Stimulated activated CD8-positive, alpha-beta memory T cell treated with anti-CD3 and anti-CD28 coated beads, Interleukin-7, amount 100 ng/mL, for 4 hours (primary cell): ENCODE measurements at places on chromosomes 12 and 14.

DNA sequence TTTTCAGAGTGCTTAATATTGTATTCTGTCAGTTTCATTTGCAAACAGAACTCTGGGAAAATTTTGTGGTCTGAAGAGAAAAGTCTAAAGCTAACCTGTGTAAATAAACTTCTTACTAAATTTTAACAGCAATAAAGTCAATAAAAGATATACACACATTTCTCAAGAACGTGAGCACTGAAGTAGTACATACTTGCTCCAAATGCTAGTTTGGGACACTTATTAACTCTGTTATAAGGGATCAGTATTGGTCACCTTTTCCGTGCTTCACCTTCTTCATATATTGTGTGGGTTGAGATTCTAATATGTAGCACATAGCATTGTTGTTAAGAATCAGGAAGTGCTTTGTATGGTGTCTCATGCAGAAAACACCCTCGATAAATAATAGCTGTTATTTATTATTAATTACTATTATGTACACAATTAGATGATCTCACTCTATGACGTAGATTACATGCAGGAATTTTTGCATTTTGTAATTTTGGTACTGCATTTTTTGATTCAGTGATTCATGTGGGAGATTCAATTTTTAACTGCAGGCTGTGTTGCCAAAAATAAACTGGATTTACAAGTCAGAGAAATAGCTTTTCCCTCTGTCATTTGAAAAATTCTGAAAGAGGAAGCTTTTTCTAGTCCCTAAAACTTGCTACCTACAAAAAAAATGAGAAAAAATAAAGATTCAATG is 300.9 kb downstream of the ACSS3 start:
- DNase-seq, result no peak

- no peak for DNase-seq
These were observed 70.8 kb upstream of the TMCC3 start for GRCh38 chr12:94721173-94721572.

DNA sequence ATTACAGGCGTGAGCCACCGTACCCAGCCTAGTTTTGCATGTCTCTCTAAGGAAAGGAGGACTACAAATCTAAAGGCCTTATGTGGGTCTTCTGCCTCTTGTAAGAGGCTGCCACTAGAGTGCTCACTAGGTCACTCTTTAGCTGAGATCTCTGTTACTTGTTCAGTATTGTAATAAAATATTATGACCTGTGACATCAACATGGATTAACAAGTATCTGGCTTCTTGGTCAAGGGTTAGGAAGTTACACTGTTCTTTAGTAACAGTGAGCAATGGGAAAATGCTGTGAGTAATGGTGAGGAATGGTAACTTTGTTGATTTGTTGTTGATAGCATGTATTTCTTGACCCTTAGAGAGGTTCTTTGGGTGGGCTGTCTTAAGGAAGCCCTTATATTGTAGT is 50.5 kb downstream of the ERC1 start:
- DNase-seq, result no peak

DNA sequence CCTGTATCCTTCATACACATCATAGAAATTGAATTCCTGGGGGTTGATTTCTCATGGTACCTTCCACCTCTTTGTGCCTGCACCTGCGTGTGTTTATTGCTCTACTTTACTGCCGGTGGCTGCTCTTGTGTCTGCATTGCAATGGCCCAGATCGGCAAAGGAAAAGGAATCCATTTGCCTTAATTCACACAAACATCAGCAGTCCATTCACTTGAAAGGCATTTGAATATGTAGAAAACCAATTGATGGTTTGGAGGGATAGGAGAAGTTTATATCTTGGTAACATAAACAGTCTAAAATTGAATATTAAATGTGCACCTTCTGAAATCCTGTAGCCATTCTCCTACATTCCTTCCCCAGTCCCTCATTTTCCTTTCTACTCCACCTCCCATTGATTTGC is 74.0 kb downstream of the SNAPC1 start:
- DNase-seq, result no peak

DNA sequence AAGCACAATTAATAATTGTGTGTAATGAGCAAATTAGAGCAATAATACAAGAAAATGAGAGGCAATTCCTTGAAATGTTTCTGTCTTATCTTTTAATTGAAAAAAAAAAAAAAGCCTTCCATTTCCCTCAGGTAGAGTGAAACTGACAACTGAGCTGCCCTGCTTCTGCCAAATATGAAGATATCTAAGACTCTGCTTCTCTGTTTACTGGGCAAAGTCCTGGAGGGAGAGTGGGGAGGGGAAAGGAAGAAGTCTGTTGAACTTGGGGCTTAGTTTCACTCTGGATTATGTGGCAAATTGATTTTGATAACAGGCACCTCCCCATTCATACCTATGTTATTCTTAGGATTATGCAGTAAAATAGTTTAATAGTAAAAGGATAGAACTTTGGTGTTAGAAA is 364.9 kb downstream of the NRXN3 start:
- no peak for DNase-seq

DNA sequence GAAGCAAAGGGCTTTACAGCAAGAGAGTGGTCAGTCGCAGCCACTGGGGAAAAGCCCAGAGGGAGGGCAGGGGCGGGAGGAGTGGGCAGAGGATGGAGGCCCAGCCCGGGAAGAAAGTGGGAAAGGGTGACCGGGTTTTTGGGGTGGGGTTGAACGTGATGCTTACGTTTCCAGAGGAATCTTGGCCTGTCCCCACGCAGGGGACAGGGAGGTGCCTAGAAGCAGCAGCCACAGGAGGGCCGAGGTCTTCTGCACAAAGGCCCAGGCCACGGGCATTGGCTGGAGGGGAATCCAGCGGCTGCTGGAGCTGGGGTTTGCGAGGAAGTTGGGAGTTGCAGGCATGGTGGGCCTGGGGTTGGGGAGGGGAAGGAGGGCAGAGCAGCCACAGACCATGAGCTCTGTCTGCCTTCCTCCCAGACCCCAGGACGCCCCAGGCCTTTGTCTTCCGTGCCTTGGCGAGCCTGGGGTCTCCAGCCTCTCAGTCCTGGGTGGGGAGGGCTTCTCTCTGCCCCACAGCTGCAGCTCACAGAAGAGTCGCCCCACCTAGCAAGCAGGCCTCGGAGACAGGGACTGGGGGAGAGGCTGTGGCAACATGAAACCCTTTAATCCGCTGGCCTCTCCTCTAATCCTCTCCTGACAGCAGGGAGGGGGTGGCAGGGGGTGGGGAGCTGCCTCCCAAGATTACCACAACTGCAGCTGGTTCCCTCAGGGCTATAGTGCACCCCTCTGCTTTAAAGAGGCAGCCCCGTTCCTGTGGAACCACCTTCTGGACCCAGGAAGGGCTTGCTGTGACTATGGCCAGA is at the start of gene CACNA2D4:
CACNA2D4 (minus strand) TSS at position 572 of the 803 bp plus-strand sequence; CDS start at position 393, 179 bp downstream.
- DNase-seq, result no peak

GRCh38 chr14:20658246-20658645 is 16.8 kb upstream of the OR6S1 start:
- DNase-seq, result no peak

DNA sequence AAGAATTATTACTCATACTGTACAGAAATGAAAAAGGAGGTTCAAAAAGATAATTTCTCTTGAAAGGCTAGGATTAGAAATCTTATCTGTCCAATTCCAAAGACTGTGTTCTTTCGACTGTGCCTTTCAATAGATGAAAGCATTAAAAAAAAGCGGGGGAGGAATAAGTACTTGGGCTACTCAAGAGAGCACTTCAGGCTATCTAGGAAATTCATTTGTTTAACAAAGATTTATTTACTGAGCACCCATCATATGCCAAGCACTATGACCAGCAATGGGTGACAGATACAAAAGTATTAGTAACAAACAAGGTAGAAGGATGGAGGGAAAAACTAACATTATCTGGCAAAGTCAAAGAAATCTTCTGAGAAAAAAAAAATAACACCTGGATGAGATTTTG is 37.4 kb downstream of the SENP1 start:
- DNase-seq, result no peak

DNA sequence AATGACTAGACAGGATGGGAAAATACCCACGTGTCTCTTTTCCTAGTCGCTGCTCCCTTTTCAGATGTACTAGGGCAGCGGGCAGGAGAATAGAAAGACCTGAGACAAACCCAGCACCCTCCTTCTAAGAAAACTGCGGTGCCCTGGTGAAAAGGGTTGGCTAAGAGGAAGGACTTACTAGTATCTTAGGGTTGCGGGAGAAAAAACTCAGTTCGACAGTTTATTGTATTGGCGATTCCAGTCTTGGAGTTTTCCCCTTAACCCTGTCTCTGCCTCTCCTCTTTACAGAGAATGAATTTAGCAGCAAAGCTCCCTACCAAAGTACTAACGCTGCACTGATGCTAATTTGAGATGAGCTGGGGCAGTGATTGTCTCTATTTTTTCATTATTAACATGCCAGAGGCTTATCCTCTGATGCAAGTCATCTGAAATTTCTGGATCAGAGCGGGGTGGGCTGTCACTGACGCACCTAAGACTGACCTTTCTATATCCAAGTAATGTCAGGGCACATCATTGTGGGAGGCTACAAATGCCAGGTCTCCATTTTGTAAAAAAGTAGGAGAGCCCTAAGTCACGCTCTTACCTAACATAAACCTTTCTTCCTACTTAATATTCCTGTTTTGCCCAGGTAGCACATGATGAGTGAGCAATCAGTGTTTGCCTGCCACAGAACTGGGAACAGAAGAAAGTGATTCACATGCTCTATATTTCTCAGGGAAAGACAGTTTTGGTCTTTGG is 916 bp upstream of the PAWR start:
- no peak for DNase-seq

GRCh38 chr14:102027951-102028350 is 58.9 kb downstream of the HSP90AA1 start:
- DNase-seq, result no peak

- DNase-seq, result no peak
These were observed 161.8 kb downstream of the ANO4 start for GRCh38 chr12:100956311-100956852.

GRCh38 chr12:27595231-27595642 is 71.2 kb downstream of the PPFIBP1 start:
- DNase-seq, result no peak

DNA sequence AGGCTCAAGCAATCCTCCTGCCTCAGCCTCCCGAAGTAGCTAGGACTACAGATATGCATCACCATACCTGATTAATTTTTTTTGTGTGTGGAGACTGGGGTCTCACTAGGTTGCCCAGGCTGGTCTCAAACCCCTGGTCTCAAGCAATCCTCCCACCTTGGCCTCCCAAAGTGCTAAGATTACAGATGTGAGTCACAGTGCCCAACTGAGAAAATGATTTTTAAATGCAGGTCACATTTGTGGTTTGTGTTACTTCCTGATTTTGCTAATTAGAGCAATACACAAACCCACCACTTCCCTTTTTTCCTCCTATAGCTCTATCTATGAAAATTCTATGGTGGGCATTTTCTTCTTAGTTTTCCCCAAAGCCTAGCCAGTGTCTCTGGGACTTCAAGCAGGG is 45.5 kb upstream of the TMEM263 start:
- DNase-seq, result no peak

DNA sequence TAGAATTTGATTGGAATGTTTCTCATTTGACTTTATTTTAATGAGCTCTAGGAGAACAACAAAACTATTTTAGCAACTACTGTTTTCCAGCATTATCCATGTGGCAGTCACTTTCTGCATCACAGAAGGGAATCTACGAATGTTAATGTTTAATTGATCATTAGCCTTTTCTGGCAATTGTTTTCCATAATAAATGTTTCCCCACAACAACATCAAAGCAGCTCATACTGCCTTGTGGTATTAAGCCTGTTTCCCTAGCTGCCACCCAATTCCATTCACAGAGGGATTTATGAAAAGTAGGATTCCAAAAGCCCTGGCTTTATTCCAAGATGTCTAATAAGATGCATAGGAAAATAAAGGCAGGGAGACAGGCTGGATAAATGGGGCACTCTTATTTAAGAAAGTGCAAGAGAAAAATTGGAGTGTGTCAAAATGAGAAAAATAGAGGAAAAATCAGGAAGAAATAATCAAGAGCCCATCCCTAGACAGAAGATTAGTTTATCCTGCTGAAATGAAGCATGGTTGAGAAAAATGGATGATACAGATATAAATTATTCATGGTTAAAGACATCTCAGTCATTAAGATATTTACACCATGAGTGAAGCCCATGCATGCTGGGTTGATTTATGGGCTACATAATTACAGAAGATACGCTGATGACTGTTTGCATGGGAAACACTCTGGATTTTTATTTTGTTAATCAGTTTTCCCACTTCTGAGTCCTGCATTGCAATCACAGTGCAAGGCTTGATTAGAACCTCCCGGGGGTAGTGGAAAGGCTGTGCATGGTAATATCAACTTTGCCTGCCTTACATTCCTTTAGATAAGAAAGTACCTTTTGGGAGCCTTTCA is 180.3 kb downstream of the HELB start:
- DNase-seq, result no peak

DNA sequence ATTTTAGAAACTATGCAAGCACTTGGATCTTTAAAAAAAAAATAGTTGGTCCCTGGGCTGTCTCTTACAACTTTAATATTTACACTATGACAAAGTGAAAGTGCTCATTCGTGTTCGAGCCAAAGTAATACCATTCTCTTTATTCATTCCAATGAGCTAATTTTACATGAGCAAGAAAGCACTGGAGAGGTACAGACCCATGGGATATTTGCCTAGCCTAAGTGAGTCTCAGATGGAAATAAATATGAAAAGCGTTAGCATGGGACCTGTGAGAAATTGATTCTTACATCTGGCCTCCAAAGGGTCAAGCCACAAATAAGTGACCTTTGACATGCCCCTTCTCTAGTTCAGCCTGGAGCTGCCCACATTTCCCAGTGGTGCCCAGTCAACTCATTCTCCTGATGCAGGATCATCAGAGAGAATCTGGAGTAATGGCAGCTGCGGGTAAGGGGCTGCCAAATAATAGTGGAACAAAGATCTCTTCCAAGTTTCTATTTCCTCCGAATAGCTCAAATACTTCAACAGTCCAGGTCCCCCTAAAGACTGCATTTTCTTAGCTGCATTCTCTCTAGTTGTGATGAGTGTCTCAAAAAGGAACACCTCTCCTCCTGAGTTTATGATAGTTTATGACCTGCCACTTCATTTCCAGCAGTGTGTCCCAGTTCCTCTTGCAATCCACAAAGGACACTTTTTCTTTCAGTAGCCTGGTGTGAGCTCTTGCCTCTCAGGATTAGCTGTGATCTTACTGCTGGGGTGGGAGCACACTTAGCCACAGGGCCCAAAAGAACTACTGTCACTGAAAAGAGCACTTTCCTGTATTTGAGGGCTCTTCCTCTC is 208.2 kb downstream of the DAD1 start:
- no peak for DNase-seq

GRCh38 chr12:50249464-50250182 is 33.7 kb downstream of the LIMA1 start:
- DNase-seq, result no peak

DNA sequence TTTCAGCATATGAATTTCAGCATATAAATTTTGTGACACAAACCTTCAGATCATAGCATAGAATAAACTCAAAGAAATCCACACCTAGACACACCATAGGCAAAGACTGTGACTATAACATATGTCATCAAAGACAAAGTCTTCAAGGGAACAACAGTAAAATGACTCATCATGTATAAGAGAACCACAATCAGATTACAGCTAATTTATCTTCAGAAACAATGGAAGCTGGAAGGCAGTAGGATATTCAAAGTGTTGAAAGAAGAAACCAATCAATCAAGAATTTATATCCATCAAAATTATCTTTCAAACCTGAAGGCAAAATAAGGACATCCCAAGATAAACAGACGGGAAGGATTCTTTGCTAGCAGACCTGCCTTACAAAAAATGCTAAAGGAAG is 29.0 kb downstream of the DLK1 start:
- DNase-seq, result no peak
